ENCODE measurements at places on chromosomes 6 and 20.

DNA sequence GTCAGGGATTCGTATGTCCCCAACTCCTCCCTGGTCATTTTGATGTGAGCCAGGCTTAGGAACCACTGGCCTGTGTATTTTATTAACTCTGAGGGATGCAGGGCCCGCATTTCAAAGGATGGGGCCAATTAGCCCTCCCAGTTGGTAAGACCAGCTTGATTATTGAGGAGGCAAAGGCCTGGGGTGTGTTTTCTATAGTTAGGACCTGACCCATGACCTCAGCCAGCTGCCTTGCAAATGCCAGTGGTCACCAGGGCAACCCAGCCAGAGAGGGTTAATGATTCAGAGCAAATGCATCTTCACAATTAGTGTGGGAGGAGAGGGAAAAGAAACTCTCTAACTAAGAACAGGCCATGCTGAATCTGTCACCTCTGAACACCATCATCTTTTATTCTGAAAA, 835.4 kb downstream of the MAFB start:
- peak; percentile 35 for DNase-seq

GRCh38 chr20:38579921-38580320, 1.1 kb upstream of the ADIG start:
- no peak for DNase-seq

DNA sequence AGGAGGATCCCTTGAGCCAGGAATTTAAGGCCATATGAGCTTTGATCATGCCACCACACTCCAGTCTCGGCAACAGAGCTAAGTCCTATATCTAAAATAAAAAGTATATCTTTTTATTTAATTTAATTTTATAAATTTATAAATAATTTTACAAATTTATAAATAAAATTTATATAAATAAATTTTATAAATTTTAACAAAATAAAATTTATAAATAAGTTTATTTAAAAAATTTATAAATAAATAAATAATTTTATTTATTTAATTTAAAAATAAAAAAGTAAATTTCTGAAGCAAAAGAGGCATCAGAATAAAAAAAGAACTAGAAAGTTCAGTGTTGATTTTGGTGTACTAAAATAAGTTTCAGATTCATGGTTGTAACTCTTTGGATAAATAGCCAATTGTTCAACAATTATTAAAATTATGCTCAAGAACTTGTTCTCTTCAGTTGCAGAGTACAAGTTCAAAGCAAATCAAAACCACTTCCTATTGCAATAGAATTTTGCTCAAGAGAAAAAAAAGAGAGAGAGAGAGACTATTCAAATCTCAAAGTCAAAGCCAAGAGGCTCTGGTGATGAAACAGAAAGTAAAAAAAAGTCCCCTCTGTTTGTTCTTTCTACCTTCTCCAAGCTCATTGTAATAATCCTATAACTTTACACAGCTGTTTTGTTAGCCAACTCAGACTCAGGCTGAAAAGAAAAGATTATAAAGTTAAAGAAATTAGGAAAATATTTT, 547.5 kb upstream of the ADGRB3 start:
- no peak for DNase-seq

GRCh38 chr6:152096863-152097496, 289.5 kb downstream of the ESR1 start:
- no peak for DNase-seq

GRCh38 chr6:30686009-30686907, at the start of gene PPP1R18:
Gene PPP1R18 (minus strand): TSS chr6:30686645. CDS start chr6:30686018, 627 bp downstream.
- DNase-seq = no peak

DNA sequence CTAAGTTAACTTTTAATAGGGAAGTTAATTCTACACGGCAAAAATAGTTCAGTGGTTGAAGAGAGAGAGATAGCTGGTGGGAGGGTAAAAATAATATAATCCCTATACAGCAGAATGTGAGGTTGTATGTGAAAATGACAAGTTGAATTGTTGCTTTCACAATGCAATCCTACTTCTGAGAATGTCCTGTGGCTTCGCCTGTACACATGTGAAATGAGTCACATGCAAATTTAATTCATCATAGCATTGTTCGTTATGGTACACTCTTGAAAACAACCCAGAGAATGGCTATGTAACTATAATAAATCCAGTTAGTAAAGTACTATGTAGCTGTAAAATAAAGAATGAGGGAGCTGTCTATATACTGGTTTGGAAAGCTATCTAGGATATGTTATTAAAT, 46.0 kb upstream of the HINT3 start:
- no peak for DNase-seq

- DNase-seq = no peak
These were observed 171.4 kb upstream of the MCHR2 start for GRCh38 chr6:100165442-100165841.

DNA sequence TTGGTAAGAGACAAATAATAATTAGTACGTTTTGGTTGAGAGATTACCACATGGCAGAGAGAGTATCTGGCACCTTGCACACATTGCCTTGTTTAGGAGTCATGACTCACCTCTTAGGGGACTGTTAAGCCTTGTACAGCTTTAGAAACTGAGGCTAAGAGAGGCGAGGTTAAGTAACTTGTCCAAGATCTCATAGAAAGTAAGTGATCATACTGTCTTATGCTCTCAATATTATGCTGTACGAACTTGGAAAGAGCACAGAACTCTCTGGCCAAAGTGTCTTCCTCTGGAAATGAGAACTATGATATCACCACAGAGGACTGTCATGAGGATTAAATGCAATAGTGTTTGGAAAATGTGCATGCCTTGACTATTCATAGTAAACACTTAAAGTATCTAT, 249.0 kb downstream of the UTRN start:
- no peak for DNase-seq

DNA sequence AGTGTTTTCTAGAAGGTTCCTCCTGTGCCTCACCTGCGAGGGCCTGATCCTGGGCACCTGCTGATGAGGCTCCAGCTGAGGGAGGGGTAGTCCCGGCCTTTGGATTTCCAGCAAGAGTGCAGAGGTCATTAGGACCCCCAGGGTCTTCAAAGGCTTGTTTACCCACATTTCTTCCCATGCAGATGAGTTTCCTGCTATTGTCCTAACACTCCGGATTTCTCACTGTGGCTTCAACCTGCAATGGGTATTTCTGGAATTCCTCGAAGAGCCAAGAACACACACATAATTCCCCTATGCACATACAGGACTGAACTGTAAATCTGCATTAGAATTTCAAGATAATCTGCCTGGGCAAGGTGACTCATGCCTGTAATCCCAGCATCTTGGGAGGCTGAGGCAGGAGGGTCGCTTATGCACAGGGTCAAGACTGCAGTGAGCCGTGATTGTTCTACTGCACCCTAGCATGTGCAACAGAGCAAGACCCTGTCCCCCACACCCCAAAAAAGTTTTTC, 53.9 kb downstream of the ADNP start:
- no peak for DNase-seq

- no peak for DNase-seq
These were observed 469.8 kb upstream of the AGPAT4 start for GRCh38 chr6:161743509-161744178.

DNA sequence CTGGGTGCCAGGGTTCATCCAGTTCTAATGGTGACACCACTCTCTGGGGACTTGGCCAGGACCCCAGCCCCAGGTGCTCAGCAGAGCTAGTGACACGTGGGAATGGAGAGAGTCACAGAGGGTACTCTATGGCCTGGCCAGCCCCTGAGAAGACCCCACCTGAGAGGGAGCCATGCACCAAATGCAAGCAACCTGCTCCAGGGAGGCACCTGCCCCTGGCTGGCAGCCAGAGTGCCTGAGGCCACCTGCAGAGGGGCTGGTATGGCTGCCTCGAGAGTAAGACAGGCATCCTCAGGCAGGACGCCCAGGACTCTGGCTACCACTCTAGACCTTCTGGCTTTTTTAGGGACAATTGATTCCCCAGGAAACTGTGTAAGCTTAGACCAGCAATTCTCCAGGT, 38.6 kb upstream of the CST7 start:
- no peak for DNase-seq

GRCh38 chr6:29924731-29925130, 17.6 kb upstream of the HLA-A start:
- no peak for DNase-seq

DNA sequence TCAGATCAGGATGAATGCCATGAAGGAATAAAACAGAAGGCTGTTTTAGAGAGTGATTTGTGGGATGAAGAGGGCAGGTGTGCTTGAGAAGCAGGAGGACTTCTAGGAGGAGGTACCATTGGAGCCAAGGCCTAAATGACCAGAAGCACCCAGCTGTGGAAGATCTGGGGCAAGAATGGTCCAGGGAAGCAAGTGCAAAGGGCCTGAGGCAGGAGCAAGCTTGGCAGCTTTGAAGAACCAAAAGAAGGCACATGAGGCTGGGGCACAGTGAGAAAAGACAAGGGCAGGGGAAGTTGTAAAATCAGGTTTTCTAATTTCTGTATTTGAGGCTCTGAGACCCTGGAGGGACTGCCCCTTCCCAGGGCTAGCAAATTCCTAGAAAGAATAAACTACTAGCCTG, 9.8 kb downstream of the SLC13A3 start:
- no peak for DNase-seq

DNA sequence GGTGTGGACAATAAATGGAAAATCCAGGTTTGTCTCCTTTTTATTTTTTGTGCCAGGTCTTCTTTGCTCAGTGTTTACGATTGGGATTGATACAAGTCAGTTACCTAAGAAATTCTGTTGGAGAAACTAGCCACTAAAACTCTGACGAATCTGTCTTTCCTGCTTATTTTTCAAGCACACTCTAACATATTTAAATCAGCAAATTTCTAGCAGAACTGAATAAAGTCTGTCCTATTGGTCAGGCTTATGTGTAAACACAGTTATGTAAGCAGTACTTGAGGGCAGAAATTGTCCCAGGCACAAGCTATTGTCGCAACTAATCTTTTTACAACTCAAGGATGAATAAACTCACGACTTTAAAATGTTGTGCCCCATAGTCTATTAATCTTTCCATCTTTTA, 12.1 kb upstream of the EXOC2 start:
- no peak for DNase-seq

- no peak for DNase-seq
These were observed 178.5 kb downstream of the SLC16A10 start for GRCh38 chr6:111265842-111266241.

DNA sequence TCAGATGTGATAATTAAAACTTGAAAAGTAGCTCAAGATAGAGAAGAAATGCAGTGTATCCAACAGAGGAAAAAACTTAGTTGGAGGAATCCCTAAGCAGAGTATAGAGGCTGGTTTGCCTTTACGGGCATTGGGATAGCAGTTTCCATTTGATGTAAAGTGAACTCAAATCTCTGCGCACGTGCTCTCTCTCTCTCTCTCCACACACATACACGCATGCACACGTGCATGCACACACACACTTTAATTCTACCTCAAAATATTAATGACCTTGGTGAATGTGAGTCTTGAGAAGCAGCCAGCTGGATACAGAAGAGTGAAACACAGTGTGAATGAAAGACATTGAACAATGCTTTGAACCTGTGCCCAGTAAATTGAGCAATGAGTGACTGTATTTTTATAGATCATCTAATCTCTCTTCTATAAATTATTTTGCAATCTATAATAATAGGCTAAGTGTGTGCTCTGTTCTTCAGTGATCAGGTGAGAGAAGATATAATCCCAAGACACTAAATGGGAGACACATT, 247.7 kb upstream of the FAM83B start:
- DNase-seq = no peak

DNA sequence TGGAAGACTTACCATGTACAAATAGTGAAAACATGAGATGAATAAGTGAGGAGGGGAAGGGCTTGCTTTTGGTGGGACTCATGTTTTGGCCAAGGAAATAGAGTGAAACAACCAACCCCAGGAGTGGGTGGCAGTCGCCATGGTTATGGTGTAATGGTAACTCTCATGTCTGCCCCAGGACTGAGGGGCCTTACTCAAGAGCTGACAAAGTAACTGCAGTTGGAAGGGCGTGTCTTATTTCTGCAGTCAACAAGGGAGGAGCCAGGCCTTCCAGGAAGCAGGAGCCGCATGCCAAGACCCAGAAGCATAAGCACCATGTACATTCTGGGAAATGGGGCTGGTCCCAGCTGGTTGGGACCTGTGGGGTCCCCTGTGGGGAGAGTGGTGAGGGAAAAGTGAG, 108.5 kb downstream of the UNC5CL start:
- no peak for DNase-seq

GRCh38 chr6:87897663-87898062, 150.0 kb upstream of the SPACA1 start:
- DNase-seq = no peak

DNA sequence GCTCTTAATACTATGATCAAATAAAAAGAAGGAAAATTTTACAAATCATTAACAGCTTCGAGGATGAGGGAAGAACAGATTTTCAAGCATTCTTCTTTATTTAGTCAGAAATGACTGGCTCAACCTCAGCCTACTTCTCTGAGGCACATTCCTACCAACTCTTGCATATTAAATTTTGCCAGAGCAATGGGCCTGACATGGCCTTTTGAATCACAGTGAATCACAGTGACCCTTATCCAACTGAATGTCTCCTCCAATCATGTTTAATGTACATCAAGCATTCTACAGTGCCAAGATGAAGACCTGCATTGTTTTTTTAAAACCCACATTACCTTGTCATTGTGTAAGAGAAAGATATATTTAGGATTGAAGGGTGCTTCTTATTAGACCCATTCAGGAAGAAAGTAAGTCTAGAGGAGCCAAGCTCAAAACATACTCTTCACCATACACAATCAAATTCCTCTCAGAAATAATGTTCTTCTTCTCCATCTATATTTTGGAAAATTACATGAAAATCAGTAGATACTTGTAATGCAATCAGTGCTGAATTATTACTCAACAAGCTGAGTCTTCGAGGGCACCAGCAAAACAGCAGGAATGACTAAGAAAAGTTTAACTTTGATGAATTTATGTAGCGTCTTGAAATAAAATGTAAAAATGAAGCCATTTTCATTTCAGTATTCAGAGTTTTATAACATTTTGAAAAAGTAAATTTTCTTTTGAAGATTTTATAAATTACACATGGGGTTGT, 44.1 kb upstream of the MOXD1 start:
- peak; percentile 94 for DNase-seq

Data from epithelial cell of proximal tubule (primary cell).